Stimulated activated CD4-positive, alpha-beta T cell treated with anti-CD3 and anti-CD28 coated beads, Interleukin-2, amount 100 ng/mL, for 48 hours (primary cell): ENCODE measurements at places on chromosomes 1 and 21.

DNA sequence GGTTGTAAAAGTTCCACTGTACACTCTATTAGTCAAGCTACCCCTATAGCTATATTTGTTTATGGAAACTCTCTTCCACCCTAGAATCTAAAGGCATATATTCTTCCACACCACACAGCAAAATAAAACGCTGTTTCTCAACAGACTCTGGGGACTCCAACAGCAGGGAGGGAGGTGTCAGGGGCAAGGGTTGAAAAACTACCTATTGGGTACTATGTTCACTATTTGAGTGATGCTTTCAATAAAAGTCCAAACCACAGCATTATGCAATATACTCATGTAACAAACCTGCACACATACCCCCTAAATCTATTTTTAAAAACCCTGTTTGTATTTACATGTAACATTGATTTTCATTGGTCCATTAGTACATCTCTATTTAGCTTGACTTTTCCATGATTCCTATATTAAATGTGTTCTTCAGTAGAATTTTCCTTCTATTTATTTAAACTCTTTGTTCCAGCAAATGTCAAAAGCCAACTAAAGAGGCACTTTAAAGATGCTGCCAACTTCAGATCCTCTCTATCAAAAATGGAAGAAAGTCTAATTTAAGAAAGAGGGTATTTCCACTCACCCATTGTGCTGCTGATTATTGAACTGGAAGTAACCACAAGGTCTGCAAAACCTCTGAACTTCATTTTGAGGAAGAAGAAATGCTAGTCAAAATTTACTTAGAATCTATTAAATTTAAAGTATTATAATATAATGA is 26.2 kb downstream of the RGS7 start:
- DNase-seq, result no peak

- no peak for DNase-seq
Measured at GRCh38 chr1:228210076-228210651, 2.3 kb downstream of the OBSCN start.

- no peak for DNase-seq
Measured at GRCh38 chr1:82762829-82763532, 962.2 kb downstream of the ADGRL2 start.

- DNase-seq, result no peak
Measured at GRCh38 chr1:102715150-102715549, 393.2 kb downstream of the COL11A1 start.

DNA sequence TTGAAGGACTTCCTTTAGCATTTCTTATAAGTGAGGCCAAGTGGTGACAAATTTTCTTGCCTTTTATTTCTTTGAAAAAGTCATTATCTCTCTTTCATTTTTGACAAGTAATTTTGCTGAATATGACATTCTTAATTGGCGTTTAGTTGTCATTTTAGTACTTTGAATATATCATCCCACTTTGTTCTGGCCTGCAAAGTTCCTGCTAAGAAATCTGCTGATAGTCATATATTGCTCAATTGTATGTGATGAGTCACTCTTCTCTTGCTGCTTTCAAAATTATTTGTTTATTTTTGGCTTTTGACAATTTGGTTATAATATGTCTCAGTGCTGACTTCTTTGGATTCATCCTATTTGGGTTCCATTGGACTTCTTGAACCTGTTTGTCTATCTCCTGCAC is 312.6 kb downstream of the DUSP10 start:
- no peak for DNase-seq

DNA sequence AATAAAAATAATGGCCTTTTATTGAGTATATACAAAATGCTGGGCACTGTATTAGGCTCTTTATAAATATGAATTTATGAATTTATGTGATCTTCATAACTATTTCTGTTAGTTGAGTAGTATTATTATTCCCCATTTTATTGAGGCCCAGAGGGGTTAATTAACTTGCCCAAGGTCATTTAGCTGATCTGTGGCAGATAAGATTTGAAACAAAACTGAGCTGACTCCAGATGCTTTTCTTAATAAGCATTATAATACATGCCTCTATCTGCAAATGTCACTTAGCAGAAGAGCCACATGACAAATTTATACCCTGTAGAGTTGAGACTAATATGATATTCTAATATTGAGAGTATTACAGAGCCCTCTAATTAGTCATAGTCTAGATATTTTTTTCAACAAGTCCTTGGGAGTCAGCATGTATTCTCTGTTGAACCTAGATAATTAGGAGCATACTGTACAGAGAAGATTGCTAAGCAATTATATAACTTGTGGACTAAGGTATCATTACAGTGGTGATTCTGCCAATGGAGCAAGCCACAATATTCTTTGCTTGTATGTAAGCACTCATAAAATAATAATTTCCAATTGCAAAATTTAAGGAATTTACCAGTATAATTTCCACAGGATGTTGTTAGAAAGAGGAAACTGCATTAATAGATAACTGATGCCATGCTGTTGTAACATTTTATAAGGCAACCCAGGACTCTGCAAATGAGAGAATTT is 112.0 kb downstream of the LRRC40 start:
- DNase-seq, result no peak

DNA sequence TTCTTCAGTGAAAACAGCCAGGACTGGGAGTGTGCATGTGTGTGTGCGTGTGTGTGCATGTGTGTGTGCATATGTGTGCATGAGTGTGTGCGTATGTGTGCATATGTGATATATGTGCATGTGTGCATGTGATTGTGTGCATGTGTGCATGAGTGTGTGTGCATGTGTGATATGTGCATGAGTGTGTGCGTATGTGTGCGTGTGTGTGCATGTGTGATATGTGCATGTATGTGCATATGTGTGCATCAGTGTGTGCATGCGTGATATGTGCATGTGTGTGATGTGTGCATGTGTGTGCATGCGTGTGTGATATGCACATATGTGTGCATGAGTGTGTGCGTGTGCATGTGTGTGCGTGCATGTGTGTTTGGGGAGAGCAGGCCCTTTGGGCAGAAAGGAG is 89.8 kb downstream of the ITPKB start:
- no peak for DNase-seq

DNA sequence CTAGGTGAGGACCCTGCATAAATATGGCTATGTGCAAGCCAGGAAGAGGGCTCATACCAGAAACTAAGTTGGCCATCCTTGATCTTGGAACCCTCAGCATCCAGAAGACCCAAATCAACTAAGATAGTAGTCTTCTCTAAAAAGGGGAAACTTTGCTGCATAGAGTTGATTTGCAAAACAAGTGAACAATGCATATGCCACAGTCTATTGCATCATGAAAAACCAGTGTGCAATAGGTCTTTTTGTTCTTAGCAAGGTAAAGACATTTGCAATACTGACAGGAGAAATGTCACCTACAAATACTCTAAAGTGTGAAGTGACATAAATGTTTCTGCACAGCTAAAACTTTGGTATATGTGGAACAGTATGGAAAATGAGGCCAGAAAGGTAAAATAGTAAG is 2.0 kb upstream of the IFI16 start:
- no peak for DNase-seq

DNA sequence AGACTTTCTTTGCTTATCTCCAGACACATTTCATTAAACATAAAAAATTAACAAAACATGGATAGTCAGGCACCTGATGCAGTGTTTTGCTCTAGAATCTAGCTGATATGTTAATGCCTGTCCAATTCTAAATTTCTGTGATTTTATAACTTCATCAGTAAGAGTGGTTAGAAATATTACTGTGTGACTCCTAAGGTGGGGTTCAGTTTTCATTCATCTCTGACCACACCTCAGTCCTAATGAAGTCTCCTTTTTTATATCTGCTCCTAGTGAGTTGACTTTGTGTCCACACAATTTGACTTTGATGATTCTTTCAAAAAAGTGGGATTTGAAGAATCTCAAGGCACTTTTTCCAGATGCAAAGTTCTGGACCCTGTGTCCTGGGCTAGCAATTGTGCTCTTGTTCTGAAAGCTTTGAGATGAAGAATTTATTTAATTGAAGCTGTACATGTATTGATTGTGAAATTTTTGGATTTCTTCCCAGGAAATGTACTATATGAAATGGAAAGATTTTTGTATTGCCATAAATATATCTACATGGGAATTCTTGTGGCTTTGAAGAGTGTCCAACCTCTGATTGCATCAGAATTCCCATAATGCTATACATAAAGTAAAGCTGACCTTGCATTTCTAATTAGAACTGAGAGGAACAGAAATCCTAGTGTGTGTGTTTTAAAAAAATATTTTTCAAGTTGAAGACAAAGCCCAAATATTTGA is 111.2 kb downstream of the GIPC2 start:
- DNase-seq, result no peak

DNA sequence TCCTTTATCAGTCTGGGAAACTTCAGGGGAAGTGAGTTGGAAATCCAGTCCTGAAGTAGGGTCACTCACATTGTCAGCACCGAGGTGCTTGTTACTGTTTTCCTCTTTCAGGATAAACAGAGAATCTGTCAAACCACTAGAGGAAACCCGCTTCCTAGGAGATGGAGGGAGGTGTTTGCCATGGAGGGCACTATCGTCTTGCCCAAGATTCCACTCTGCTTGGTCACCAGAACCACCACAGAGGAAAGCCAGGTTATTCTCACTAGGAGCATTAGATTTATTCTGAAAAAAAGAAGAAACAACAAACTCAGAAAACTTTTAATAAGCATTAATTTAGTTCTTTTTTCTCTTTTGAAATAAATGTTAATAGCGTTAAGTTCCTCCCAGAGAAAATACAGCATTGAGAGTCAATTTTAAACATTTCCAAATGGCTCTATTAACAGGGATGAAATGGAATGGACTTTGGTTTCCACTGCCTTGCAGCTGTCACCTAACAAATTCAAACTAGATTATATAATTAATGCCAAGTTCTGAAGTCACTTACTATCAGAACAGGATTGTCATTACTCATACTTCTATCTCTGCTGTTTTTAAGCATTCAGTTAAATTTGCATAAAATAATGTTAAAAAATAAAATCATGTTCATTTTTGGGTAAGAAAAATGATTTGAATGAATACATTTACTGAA is 242.8 kb downstream of the CRB1 start:
- DNase-seq, result no peak

GRCh38 chr1:226048886-226049285 is 13.6 kb upstream of the H3-3A start:
- no peak for DNase-seq

DNA sequence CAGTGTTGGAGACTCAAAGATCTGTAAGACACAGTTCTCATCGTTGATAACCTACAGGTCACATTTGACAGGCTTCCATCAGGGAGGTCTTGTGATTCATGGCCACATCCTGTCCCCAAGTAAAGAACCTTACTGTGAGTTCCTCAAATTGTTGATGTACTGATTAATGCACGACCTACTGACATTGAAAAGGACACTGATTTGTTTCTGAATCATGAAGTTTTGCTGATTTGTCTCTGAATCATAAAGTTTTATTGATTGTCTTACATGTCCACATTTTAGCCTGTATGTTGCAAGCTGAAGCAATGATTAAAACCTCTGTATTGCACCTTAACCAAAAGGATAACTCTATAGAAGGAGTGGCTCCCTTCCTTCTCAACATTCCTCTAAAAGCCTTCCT is 476.3 kb upstream of the RUNX1 start:
- no peak for DNase-seq

DNA sequence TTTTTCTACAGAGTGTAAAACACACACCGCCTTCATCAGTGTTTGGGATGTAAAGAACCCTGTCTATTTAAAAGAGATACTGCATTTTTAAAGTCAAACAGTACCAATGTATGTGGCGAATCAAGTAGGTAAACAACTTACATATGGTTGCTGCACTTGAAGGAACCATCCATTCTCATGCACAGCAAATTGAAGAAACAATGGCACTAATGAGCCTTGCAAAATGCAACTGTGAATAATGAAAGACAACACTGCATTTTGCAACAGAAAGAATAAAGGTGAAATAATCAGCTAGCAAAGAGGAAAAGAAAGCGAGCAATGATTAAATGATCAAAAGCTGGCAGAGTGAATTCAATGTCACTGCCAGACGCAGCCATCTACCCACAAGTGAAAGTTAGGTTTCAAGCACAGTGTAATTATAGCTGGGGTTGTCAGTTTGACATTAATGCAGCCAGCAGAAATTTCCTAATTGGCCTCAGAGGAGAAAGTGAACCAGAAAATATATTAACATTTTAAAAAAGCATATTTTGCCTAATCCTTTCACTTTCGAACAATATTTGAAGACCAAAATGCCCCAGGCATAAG is 10.9 kb upstream of the BARHL2 start:
- no peak for DNase-seq

GRCh38 chr21:45192332-45192731 is 95.4 kb downstream of the POFUT2 start:
- DNase-seq, result no peak

DNA sequence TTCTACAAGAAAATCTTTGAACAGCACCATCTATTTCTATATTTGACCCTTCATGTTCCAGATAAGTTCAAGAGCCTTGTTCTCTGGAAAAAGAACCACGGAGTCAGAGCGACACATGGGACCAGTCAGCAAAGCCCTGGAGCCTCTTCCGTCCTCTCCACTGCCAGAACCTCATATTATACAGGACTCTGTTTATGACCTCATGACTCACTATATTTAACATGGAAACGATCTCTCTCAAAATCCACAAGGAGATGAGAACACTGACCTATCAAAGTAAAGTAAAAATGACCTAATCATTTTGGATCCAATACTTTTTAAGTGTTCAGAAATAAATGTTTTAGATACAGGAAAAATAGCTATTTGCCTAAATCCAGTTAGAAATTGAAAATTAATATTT is 124.6 kb upstream of the KRTAP19-8 start:
- no peak for DNase-seq

DNA sequence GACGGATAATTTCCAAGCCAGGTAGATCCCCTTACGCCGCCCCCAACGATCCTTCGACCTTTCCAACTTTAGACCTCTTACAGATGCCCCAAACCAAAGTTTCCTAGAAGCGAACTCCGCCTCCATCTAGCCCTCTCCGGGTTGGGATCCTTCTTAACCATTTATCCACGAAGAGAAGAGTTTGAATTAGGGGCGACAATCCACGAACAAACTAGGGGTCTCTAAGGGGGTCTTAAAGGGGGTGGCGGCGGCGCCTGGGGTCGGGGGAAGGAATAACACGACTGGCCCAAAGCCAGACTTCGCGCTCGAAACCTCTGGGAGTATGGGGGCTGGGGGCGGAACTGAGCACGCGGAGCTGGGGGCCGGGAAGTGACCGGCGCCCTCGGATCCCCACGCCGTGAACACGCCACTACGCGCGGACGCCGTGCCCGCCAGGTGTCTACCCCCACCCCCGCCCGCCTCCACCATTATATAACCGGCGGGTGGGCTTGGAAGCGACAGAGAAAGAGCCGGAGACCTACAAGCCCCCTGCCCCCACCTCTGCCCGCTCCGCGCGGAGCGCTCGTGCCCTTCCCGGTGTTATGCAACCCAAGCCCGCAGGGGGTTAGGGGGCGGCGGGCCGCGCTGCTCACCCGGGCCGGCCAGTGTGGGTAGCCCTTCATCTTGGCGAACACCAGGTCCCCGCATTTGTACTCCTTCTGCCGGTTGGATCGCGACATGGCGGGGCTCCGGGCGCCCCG is 594 bp downstream of the HDGF start:
- no peak for DNase-seq

GRCh38 chr1:150066838-150067183 is 765 bp upstream of the VPS45 start:
- peak; percentile 34 for DNase-seq
